Fibroblast of upper back skin (primary cell): ENCODE measurements at places on chromosomes 3 and 15.

DNA sequence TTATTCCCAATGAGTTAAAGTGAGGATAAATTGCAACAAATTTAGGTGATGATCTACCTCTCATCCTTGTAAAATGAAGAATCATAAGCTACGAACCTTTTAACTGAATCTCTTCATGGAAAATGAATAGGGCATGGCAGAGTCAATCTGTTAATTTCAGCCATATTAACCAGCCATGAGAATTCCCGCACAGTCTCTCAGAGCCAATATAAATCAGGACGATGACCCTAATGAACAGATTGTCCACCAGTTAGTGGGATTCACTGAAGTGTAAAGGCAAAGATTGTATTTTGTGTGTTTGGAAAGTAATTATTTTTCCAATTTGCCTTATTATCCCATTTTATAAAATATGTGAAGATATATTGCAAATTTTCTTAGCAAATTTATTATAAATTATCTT lies 183.8 kb downstream of the CADM2 start:
- no peak for DNase-seq

DNA sequence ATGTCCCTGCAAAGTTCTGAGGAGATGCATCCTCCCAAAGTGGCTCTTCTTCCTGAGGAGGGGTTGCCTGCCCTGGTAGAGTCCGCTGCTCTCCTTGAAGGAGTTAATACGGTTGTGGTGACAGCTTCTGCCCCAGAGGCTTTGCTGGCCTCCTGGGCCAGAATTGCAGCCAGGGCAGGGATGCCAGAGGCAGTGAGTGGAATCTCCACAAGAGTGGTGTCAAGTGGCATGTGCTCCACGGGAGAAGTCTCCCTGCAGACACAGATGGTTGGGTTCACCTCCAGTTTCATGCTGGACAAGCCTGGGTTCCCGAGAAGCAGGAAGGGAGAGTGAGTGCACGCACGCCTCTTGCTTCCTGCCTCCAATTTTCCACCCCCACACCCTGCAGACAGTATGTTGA lies 105.5 kb downstream of the SLC25A26 start:
- DNase-seq: no peak

DNA sequence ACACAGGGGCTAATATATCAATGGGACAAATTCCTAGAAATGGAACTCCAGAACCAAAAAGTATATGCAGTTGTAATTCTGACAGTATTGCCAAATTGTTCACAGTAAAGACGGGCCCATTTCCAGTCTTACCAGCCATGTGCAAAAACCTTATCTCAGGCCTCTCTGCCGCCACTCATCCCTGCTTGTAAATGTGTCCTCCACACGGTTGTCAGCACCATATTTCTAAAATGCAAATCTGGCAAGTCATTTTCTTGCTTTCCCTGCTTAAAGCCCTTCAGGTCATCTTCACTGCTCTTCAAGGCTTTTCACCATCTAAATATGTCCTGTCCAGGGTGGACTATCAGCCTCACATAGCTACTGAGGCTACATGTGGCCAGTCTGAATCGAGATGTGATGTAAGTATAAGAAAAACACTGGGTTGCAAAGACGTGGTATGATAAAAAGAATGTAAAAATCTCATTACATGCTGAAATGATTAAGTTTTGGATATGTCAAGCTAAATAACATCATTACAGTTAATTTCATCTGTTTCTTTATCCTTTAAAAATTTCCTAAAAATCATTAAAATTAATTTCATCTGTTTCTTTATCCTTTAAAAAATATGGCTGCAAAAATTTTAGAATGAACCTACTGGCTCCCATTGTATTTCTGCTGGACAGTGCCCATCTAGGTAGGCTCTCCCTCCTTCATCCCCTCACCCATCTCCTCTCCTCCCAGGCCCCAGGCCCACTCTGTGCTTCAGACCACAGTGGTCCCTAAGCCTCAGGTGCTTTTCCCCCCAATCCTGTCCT lies 980 bp downstream of the PARP9 start:
- peak; percentile 17 for DNase-seq

GRCh38 chr15:78565951-78566774 lies 843 bp downstream of the CHRNA5 start:
- DNase-seq: peak; percentile 20

DNA sequence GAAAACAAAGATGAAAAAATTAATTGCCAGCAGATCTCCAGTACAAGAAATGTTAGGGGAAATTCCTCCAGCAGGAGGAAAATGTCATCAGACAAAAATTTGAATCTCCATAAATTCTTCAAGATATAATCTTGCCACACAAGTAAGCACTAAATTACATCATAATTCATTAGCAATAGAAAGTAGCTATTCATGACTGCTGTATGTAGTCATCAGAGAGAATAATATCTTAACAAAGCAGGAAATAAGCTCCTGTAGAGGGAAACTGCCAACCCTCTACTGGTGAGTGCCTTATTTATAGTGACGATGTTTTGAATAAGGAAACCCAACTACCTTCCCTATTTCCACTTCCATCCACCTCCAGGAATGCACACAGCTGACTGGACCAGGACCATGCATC lies 15.8 kb upstream of the SLC27A2 start:
- peak; percentile 81 for DNase-seq

DNA sequence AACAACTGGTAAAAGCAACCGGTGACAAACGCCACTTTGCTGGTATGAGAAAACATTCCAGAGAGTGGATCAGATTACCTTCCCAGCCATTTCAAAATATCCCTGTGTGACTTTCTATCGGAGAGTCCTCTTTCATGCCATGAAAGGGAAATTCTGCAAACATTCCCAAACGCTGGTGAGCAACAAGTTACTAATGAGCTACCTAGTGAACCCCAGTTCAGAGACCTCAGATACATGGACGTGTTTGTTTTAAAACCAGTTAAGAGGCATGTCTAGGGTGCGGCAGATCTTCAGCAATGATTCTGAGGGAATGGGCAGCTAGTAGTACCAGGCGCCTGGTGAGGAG lies 418.2 kb upstream of the NR2F2 start:
- DNase-seq: no peak

GRCh38 chr3:55218577-55218976 lies 268.5 kb downstream of the WNT5A start:
- no peak for DNase-seq

- no peak for DNase-seq
These were observed 44.4 kb upstream of the PSMD6 start for GRCh38 chr3:64067506-64068346.

GRCh38 chr15:67087507-67088172 lies 22.2 kb downstream of the SMAD3 start:
- no peak for DNase-seq

DNA sequence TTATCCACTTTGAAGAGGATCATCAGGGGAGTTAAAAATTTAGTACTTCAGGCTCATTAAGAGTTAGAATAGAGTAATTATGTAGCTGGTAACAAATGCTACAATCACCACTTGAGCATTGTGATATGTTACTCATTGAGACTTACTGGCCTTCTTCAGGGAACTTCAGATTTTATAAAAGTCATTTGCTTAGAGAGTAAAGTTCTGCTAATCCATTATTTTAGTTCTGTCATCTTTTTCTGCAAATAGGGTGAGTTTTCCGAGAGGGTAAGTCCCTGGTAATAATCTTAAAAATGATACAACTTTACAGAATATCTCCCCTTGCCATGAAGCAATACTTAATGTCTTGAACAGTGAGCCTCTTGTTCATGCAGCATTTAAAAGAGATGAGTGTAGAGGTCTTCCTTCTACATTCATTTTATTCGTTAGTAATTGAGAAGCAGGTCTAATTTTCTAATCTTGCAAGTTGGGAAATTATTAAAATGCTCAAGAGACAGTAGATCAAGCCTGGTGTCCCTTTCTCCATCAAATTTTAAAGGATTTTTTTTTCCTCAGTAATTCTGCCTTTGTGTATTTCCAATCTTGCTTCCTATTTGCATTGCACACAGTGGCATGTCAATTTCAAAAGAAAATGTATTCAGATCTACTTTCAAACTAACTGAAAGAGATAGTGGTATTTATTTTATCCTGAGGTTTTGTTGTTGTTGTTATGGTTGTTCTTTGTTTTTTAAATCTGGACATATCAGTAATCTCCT lies 52.6 kb downstream of the MBNL1 start:
- no peak for DNase-seq

- no peak for DNase-seq
These were observed 142.0 kb upstream of the TMC3 start for GRCh38 chr15:81516012-81516411.

- DNase-seq: no peak
These were observed 17.0 kb downstream of the RPL39L start for GRCh38 chr3:187122261-187122660.

DNA sequence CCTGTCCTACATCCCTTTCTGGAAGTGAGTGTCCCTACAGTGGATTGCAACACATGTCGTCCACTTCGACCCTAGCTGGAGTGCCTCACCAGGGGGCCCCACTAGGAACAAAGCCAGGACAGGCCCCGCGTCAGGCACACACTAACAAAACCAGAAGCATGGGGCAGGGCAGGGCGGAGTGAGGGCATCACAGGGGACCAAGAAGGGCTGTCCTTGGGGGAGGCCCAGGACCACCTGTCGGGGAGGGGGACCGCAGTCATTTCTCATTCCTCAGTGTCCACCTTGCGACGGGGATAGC lies 21.9 kb downstream of the IDH2 start:
- DNase-seq: no peak

DNA sequence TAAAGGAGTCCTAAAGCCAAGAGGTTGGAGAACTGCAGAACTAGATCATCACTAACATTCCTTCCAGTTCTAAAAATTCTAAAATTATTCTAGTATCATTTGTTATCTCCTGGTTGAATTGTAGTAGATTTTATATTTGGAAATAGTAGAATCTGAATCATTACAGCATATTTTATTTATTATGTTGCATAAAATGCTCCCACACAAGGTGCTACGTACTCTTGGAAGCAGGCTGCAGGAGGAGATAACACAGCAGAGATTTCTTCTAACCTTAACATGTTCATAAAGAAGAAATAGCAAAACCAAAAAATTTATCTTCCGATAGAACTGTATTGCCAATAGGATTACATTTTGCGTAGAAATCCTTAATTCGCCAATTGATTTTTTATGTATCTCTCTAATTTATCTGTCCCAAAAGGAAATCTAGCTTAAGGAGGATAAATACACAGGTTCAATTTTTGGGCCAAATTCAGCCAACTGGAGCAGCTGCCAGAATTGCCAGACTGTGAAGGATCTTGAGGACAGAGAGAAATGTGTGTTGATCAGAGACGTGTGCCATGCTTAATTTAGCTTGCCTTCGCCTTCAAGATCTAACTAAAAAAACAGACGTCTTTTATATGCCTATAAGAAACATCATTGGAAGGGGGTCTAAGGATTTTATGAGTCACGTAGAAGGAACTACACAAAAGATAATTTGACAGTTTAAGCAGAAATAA lies 134.4 kb upstream of the MITF start:
- no peak for DNase-seq

GRCh38 chr15:60795471-60795870 lies 316.5 kb upstream of the ICE2 start:
- no peak for DNase-seq

DNA sequence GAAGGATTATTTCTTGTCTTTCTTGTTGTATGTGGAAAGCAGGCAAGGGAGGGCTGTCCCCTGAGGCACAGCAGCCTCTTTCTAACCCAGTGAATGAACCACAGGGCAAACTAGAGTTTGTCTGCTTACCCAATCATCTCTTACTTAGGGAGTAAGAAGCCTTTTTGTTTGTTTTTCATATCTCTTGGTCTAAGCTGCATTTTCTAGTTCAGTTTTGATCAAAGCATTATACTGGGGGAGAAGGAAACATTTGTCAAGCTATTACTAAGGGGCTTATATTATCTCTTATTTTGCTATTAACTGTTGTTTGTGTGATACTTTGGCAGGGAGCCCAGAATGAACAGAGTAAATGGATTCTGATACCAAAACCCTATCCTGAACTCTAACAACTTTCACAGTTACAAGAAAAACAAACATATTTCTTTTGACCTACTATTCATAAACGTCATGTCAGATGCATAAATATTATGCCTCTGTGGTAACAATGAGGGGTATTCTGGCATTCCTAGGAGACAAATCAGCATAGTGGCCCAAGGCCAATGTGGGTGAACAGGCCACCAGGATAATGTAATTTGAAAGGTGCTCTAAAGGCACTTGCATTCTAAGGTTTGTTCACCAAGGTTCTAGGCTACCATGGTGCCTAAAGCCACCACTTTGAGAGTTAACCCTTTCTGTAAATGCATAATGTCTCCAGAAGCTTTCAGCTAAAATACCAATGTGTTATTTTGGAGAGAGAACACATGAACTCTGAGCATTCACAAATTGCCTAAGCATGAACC lies 271.6 kb upstream of the ZPLD1 start:
- DNase-seq: peak; percentile 31

DNA sequence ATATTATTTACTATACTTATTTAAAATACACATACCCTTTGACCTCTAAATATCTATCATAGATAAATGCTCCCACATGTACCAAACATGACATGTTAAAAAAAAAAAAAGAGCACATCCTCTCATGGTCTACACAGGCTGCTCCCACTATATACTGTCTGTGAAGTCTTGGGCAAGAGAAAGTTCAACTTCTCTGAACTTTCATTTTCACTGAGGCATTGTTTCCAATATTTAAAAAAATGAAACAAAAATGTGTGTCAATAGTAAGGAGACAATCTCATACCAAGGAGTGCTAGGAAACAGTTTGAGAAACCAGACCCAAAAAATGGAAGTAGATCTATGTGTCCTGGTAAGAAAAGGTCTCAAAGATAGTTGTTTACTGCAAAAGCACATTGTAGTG lies 29.3 kb downstream of the SLC4A7 start:
- DNase-seq: no peak

DNA sequence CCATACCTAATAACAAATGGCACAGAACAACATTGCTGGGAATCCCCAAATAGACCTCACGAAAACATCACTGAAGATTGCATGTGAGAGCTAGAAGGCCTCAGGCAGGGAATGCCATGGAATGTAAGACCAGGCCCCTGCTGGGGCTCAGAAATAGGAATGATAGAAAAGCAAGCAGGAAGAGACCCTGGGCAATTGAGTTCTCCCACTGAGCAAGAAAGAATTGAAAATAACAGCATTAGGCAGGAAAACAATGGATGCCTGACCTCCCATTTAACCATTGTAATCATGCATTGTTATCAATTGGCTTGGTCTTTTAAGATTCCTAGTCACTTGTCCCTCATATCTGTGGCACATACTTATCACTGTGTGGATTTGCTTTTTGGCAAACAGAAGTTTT lies 581.6 kb downstream of the FHIT start:
- no peak for DNase-seq

- DNase-seq: no peak
These were observed 32.7 kb upstream of the FAM98B start for GRCh38 chr15:38421069-38421690.

DNA sequence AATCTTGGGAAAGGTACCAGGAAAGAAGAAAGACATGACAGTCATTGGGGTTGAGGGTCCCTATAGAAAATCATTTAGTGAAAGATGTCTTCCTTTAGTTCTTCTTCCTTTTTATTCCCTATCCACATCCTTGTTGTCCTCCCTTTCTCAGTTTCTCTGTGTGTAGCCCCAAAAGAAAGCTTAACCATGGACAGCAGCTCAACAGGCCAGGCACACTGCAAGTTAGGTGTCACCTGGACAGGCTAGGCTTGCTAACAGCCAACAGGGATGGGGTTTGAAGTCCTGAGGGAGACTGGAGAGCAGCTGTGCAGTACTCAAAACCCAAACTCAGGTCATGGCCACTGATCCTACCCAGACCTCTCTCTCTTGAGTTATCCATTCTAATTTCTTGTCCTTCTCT lies 543.1 kb downstream of the TUSC7 start:
- no peak for DNase-seq
